PC-3 (cell line): ENCODE measurements at places on chromosomes 4 and X.

DNA sequence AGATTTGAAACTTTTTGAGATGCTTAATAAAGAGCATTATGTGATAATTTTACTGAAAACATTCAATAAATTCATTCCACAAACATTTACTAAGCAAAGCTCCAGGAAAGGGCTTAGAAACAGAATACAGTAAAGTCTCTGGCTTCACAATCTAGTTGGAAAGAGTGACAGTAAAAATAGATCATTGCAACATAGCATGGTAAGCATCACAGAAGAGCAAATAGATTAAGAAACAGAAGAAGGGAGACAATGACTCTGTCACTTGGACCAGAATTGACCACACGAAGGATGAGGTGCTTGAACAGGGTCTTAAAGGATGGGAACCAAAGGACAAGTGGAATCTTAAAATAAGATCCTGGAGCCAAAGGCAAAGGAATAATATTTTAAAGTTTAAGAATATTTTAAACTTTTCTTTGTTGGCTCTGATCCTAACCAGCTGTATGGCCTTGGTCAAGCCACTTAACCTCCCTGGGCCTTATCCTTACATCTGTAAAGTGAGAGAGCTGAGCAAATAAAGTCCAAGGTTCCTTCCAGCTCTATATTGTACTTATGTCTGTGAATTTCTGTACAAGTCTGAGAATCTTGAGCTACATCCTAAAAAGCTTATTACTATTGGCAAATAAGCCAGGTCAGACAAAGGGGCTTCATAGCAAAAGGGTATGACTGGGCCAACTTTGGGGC, 33.9 kb downstream of the SEC24D start:
- DNase-seq, result no peak

GRCh38 chrX:115535421-115535820, 25.6 kb upstream of the PLS3 start:
- no peak for DNase-seq

GRCh38 chr4:118773429-118773792, 62.5 kb downstream of the SEC24D start:
- DNase-seq, result no peak

DNA sequence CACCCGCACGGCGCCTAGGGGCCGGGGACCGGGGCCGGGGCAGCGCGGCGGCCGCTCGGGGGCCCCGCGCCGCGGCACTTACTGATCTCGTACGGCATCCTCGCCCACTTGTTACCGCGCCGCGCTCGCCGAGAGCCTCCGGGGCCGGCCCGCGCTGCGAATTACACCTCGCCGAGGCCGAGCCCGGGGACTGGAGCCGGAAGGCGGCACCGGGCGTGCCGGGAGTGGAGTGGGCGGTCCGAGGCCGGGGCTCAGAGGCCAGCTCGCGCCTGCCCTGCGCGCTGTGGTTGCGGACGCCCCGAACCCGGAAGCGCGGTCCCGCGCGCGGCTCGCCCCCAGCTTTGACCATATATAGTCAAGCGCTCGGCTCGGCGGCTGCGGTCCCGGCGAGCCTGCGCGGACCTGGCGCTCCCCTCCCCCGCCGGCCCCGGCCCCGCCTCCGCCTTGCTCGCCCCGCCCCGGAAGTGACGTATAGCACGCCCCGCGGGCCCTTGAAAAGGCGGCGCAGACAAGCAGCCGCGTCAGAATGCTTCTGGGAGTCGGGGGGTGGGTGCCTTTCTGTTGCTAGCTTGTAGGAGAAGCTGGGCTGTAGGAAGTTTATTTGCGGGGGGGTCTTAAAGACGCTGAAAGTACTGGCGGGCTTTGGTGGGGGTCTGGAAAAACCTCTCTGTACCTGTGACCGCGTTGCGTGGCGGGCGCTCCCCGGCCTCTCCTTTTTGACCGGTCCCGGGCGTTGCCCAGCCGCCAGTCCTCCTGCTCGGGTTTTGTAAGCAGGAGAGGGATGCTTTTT, at the start of gene WDR1:
TSS of gene WDR1 (minus strand) at position 231 of the 790 bp plus-strand sequence. CDS start at position 98, 133 bp downstream.
- peak; percentile 87 for DNase-seq

- DNase-seq, result no peak
These were observed 152.3 kb upstream of the PRDX4 start for GRCh38 chrX:23515028-23515427.

- DNase-seq, result no peak
These were observed 72.0 kb upstream of the NDUFC1 start for GRCh38 chr4:139374251-139374650.

- no peak for DNase-seq
These were observed 81.4 kb downstream of the SH3RF1 start for GRCh38 chr4:169189372-169189771.

GRCh38 chr4:67052814-67053675, 492.3 kb downstream of the CENPC start:
- DNase-seq, result no peak

GRCh38 chr4:71369536-71369935, 30.7 kb downstream of the SLC4A4 start:
- no peak for DNase-seq

DNA sequence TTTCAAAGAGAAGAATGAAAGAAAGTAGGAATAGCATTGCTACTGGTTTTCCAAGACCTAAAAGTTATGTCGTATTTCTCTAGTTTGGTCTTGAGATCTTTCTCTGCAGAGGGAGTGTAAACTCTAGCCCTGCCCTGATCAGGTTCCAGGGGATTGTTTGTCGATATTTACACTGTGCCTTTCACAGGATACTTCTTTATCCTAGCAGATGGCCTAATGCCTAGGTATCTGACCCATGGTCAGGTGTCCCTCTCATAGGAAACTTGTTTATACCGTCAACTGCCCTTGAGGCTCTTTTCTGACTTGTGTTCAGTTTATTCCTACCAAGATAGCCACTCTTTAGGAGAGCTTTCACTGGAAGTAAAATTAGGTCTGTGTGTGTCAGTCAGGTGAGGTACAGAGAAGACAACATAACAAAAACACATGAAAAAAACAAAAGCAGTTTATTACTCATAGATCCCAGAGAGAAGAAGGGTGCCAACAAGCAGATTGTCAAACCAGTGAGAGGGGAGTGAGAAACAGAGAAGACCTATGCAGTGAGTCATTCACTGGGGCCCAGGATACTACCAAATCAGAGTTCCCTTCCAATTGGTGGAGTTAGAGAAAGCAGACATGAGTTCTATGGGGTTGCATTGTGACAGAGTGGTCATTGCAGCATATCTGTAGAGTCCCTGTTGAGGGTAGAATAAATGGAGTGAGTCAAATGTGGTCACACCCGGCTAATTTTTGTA, 40.6 kb upstream of the THOC2 start:
- DNase-seq, result no peak

GRCh38 chr4:119604266-119604665, 24.3 kb downstream of the PDE5A start:
- no peak for DNase-seq

DNA sequence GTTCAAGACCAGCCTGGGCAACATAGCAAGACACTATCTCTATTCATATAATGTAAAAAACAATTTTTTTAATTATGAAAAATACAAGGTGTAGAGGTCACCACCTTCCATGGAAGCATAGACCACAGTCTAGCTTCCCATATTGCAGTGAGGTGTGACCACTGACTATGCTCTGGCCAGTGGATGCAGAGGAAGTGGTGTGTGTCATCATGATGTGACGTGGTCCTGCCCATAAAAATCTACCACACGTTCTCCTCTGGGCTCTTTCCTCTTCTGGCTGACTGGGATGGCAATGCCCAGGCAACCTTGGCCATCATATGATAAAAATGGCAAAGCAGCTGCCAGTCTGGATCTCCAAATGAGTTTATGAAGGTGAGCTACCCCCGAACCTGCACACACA, 65.7 kb downstream of the RBM47 start:
- peak; percentile 58 for DNase-seq

DNA sequence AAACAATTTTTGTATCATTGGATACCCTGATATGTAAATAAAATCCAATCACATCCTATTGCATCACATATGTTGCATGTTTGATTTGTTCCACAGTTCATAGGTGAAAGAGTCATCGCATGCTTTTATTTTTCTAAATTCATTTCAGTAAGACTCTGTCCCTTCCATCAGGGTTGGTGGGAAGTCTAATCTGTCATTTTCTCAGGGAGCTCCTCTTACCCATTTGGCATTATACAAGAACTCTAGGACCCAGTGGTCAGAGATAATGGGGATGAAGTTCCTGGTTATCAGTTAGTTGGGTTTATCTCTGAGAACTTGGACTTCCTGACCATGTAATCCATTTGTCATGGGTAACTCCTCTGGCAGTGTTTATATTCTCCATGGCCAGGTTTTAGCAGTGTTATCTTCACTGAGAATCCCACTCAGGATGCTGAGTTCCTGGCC, 227.1 kb upstream of the JADE1 start:
- DNase-seq, result no peak

DNA sequence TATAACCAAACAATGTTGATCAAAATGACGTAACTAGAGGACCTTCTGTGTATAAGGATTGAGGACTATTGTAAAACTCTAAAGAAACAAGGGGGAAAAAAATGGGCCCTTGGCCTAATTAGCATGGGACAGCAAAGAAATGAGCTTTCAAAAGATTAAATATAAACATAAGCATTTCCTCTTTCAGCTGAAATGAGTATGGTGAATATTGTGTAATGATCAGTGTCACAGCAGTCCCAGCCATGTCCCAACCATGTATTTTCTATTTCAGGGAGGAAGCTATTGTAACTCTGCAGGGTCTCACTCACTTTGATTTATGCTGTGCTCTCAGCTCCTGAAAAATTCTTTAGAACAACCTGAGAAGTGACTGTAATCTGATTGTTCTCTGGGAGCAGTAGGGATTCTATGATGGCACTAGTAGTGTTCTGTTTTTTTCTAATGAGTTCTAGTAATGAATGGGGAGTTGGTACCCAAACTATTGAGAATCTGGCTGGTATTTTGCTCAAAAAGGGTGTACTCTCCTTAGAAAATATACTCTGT, 25.8 kb downstream of the ANXA10 start:
- DNase-seq, result no peak

GRCh38 chrX:40835526-40835925, 100.2 kb upstream of the MED14 start:
- DNase-seq, result no peak

- no peak for DNase-seq
These were observed 455.7 kb upstream of the FAT1 start for GRCh38 chr4:187179086-187180058.

DNA sequence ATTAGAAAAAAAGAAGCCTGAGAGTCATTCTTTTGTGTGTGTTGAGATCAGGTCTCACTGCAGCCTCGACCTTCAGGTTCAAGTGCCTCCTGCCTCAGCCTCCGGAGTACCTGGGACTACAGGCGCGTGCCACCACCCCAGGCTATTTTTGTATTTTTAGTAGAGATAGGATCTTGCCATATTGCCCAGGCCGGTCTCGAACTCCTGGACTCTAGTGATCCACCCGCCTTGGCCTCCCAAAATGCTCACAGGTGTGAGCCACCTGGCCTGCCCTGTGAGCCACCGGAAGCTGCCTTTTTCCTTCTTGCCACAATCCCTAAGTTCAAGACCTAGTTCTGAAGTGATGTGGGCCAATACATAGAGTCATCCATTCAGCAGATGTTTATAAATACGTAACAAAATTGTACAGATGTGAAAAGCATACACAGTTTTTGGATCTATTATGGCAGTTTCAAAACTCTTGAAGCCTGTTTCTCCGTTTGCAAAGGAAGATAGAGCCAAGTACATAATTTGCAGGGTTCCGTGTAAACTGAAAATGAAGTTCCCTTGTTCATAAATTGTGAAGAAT, 536 bp upstream of the CTSO start:
- DNase-seq, result no peak

DNA sequence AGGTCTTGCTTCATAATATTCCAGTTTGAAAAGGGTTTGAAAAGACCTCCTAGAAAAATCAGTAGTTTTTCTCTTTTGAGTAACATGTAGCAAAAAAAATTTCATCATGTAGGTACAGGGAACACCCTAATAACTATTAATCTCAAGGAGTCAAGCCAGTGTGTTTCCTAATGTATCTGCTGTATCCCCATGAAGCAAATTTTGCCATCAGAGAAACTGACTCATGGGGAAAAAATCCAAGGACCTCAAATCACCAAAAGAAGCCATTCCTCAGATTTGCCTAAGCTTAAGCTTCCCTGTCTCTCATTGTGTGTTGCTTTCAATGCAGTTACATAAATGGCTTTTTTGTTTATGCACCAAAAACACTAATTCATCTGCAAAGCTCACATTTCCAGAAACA, 29.7 kb downstream of the F9 start:
- DNase-seq, result peak; percentile 29

DNA sequence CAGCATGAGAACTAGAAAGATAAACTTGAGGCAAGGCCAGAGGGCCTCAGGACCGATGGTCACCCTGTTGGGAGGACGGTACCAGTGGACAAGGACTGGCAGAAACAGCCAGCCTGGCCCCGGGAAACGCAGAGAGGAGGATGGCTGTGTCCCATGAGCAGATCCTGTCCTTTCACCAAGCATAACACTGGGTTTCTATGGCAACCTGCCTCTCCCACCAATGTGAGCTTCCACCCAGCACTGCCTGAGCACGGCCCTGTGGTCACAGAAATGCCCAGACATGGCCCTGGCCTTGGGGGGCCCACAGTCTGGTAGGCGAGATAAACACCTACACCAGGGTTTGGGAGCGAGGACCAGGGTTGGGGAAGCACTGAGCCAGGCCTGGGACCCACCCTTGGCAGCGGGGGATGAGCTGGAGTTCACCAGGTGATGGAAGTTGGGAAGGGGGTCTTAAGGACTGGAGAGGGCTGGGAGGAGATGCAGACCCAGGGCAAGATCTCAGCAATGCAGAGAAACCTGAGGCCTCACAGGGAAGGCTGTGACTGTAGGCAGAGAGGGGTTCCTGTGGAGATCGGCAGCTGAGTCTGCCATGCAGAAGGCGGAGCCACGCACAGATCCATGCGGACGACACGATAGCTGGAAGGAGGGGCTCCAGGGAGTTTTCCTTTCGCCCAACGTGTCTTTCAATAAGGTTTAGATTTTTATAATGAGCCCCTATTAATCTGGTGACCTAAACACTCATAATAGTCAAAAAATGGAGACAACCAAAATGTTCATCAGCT, 32.7 kb upstream of the CRMP1 start:
- DNase-seq, result no peak

DNA sequence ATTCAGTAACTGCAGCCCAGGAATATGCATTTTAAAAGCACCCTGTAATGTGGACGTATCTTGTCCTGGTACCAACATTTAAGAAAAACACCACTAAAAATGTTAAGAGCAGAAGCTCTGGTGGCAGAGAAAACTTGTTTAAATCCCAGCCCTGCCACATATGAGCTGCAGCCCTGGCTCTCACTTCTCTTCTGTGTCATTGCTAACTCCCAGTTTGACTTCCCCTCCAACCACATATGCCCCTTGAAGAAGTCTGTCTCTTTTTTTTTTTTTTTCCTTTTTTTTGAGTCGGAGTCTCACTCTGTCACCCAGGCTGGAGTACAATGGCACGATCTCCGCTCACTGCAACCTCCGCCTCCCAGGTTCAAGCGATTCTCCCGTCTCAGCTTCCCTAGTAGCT, 14.8 kb downstream of the LHFPL1 start:
- no peak for DNase-seq

GRCh38 chr4:26830701-26831100, 29.9 kb upstream of the STIM2 start:
- DNase-seq, result no peak

DNA sequence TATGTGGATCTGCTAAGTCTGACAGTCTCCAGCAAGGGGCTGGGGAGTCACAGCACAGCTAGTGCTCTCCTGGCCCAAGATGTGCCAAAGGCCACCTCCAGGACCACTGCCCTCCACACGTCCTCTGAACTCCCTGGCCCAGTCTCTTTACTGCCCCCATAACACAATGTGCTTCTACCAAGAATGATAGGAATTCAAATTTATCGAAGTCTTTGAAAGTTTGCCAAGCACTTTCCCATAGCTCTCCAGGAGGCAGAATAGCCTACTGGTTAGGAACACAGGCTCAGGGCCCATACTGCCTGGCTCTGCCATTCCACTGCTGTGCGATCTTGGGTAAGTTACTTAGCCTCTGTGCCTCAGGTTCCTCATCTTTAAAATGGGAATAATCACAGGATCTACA, 86.7 kb downstream of the NHSL2 start:
- DNase-seq, result no peak
